ENCODE measurements at places on chromosomes 2 and 18.

DNA sequence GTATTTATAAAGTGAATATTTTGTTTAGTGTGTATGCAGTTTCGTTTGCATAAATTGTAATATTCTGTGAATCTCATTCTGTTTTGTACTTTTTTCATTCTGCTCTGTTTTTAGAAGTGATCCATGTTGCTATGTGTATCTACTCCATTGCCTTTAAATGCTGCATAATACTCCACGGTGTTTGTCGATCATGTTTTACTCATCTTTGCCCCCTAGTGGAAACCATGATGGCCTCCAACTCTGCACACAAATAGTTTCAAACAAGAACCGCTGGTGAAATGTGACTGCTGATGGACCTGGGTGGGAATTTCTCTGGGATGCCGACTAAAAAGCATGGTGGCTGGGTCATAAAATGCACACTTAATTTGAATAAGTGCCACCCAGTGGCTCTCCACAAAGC is 32.0 kb upstream of the SKOR2 start:
- peak; percentile 25 for DNase-seq

DNA sequence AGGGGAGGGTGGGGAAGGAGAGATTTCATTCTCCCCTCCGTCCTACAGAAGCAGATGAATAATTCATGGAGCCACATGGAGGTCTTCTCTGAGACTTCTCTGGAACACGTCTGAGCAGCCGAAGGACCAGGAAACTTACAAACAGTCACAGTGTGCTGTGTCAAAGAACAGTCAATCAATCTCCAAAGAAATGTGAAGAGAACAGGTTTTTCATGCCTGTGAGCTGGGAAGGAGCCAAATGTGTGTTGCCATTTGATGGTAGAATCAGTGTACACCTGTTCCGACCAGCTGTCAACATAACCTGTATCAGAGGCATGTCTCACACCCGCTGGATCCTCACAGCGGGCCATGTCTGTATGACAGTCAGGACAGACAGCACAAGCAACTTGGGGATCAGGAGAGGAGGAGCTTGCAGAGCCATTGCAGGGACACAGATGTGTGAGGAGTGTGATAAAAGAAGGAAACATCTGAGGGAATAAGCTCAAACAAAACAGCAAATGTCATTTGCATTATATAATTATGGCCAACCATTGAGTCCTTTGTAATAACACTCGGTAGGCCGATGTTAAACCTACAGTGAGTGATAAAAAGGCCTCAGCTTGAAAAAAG is 298.5 kb downstream of the EN1 start:
- DNase-seq, result no peak

DNA sequence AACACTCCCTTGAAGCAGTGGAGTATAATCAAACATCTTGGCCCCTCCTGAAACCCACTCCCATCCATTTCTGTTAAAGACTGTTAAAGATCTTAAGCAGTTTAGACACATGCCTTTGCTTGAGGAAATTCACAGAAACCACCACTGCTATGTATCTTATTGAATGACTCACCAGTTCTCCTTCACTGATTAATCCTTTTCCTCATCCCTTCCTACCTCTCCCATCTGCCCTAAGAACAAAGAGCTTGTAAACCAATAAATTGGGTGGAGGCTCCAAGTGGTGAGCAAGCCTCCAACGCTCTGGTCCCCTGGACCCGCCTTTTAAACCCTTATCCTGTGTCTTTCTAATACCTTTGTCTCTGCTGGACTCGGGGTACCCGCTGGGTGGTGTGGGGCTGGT is 746.1 kb downstream of the LRP1B start:
- no peak for DNase-seq

GRCh38 chr18:63247926-63248325 is 71.6 kb downstream of the BCL2 start:
- DNase-seq, result no peak

DNA sequence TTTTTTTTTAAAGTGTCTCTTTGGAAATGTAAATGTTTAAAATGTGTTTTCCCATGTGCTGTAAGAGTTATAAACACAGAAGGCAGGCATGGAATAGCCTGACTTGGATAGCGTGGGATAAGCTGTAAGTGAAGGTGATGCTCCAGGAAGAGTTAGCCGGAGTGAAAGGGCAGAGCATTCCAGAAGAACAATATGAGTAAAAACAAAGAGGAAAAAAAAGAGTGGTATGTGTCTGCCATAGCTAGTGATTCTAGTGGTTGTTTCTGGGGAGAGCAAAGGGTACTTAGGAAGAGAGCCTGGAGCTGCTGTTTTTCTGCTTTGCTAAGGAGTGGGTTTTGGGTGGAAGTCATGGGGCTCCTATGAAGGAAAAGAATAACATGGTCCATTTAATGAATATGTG is 126.9 kb upstream of the DLGAP1 start:
- DNase-seq, result no peak

DNA sequence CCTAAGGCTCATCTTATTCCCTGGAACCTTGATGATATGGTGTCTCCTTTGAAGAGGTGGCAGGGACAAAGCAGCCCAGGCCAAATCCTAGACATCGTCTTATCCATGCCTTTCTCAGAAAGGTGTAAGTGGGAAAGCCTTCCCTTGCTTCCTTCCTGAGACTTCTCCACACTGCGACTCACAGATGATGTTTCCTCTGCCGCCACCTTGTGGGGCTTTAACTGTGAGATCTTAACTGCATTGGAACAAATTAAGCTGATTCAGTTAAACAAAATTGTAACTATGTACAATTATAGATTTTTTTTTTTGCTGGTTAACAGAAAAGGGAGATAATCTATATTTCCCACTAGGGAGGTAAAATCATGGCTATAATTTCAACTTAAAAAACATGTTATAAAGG is 10.0 kb upstream of the GCA start:
- DNase-seq, result no peak

All from K562 (cell line).